ENCODE measurements at places on chromosomes 5 and 9.

DNA sequence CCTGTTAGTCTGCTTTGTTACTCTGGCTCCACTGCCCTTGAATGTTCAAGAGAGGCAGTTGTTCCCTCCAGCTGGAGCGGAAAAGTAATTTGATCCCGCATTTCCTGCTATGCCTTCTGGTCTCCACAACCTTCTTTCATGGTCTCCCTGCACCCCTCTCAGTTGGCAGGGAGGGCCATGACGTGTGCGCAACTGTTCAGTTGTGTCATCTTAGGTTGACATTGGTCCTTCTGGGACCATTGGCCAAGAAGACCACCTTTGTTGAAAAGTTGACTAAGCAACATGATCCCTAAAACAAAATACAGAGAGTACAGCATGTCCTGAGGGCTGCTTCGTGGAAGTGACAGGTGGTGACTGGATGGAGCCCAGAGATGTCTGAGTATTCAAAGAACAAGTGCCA lies 192.5 kb upstream of the TUT7 start:
- no peak for DNase-seq

DNA sequence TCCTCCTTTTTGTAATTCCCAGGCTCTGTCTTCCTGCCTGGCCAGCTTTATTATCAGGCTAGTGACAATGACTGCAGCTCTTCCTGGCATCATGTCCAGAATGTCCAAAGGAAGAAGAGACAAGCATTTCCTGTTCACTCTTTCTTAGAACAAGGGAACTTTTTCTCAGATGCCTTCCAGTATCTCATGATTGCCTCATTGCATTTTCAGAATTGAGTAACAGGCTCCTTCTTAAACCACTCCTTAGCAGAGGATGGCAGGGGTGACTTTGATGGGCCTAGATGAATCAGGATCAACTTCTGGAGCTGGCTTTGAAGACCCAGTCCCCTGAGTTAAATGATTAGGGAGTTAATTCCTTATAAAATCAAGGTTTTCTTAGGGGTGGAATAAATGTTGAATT lies 92.9 kb upstream of the RASGRF2 start:
- DNase-seq, result no peak

DNA sequence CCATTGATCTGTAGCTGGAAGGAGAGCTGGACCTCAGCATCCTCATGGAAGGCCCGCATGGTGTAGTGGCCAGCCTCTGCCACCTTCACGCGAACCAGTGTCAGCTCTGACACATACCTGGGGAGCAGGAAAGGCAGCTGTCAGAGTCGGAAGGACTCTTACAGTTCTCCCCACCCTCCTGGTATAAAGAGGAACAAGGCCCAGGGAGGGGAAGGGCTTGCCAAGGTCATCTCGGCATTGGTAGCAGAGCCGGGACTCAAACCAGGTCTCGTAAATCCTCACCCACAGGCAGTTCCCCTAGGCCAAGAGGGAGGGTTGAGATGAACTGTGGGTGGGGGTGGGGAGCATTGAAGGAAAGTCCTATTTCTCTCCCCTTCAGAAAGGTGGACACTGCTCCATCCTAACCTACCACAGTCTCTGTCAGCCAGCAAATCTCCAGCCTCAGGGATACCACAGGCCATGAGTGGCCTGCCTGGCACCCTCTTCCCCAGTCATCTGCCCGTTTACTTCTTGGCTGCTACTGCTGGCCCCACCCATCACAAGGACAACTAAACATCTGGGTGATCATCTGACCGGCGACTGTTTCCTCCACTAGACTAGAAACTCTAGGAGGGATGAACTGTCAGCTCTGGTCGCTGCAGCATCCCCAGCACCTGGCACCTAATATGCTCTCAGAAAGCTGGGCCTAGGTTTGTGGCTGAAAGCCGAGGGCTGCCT lies 23.5 kb downstream of the PDGFRB start:
- peak; percentile 24 for DNase-seq

GRCh38 chr9:113577525-113578261 lies 114.2 kb downstream of the RGS3 start:
- peak; percentile 16 for DNase-seq

DNA sequence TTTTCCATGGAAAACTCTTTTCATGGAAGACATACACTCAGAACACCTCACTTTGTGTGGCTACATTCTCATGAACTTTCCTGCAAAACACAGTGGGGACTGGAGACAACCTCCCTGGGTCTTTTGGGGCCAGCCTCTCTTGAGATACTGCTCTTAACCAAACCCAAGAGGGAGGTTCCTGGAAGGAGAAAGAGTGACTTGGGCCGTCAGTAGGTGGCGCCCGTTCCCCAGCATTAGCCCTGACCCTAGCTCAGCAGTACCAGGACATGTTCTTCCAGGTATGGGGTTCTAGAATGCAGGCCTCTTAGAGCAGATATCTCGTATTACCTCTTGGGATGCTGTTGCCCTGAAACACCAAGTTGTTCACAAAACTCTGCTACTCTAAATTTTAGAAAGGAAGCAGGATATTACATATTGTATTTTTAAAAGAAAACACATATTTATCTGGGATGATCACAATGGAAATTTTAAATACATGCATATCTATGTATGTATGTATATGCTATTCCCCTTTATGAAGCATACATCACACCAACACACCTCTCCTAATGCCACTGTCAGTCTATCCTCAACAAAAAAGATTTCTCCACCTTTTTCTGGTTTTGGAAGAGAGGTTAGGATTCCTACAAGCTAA lies 15.8 kb upstream of the GLIS3 start:
- peak; percentile 85 for DNase-seq

- DNase-seq, result no peak
Measured at GRCh38 chr9:92295240-92295790, 1.8 kb upstream of the IARS1 start.

GRCh38 chr5:143001764-143002351 lies 231.7 kb downstream of the ARHGAP26 start:
- no peak for DNase-seq

- DNase-seq, result no peak
Measured at GRCh38 chr5:43179836-43180235, 12.2 kb upstream of the NIM1K start.

DNA sequence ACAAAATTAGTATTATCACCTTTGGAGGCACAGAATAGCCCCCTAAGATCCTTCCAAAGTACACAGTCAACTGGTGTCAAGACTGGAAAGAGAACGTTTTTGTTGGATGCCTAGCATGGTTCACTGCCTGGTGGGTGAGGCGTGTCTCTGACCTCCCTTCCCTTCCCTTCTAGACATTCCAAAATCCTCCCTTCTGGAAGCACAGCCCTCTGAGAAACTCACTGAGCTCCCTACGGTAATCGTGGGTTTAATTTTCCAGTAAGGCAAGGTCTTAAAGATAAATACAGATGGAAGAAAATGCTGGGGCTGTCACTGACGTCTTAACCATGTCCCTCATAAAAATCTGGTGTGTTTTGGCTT lies 138.8 kb downstream of the LIFR start:
- no peak for DNase-seq

DNA sequence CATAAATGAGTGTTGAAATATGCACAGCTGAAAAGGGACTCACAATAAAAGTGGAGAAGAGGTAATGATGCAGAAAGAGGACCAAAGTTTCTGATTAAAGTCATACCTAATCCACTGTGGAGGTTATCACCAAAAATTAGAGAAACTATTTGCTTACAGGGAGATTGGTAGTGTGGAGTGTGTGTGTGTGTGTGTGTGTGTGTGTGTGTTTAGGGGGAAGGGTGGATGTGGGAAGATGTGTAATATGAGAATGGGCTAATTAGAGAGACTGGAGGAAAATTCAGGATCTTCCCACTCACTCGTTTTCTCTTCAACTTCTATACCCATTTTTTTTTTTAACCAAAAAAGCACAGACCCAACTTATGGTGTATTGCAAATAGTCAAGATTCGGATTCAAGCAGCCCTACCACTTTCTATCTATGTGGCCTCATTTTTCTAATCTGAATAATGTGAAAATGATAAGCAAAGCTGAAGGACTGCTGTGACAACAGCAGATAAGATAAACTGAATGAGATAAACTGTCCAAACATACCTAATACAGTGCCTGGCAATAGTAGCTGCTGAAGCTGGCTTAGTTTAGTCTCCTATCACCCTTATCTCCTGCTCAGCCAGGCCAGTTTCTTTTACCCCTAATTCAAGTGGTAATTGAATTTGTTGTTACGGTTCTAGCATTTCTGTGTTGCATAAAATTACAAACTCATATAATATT lies 501.1 kb downstream of the KDM4C start:
- DNase-seq, result no peak

DNA sequence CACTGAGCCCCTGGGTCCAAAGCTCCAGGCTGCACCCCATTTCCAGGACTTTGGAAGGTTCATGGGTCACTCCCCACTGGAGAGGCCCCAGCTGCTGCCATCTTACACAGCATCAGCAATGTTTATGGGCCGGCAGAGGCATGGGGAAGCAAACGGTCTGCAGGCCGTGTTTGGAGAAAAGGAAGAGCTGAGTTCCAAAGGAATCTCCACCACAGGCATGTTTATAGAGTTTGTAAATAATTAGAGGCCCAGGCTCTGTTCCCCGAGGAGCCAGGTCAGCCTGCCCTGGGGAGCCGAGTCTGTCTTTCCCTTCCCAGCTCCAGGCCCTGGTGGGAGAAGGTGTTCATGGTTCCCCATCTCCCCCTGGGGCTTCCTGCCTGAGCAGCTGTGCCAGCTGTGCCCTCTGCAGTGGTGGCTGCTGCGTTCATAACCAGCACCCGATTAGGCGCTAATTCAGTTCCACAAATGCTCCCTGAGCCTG lies 64.8 kb downstream of the COL27A1 start:
- DNase-seq, result no peak

DNA sequence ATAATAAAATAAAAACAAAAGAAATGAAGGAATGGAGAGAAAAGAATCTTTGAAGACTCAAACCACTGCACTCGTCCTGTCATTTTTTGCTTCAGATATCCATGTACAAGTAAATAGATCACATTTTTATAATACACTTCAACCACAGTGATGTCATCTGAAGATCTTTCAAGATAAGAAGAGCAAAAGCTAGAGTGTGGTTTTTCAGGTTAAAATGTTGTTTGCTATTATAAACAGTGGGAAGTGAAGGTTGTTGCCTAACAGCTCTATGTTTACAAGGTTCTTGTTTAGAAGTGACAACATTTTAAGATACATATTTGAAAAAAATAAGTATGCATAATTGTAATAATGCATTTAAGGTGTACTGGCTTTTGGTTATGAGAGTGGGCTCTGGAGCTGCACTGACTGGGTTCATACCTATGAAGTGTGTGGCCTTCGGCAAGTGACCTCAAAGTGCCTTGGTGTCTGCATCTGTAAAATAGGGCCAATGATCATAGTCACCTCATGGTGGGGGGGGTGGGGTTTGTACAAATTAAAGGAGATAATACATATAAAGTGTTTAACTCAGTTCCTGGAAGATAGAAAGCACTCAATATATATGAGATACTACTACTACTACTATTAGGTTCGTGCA lies 45.5 kb upstream of the IL7R start:
- DNase-seq, result no peak

DNA sequence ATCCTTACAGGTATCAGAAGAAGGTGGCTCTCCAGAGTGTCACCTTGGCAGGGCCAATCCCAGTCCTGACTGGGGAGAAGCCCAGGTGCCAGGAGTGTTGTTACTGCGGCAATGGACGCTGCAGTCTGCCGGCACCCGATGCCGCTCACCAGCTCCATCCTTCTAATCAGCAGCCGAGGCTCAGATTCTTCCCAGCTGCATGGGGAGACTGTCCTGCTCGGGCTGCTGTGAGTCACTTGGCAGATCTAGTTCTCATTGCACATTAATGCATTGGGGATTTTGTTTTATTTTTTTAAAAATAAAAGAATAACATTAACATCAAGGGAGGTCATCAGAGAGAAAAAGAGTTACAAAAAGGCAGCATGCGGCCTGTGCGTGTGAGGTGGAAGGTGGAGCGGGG lies 115.8 kb downstream of the MTX3 start:
- no peak for DNase-seq

DNA sequence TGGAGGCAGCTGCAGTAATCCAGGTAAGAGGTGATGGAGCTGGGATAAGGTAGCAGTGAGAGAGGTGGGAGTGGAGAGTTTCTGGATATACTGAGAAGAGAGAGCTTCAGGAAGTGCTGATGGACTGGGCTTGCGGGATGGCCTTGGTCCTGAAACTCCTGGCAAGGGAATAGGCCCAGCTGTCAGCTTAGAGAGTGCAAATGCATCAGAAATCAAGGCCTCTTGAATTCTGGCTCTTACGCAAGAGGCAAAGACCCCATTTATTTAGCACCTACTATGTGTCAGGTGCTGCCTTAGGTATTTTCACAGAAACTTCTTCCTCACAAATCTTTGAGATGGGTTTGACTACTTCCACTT lies 227.2 kb upstream of the MAP3K1 start:
- DNase-seq, result no peak

GRCh38 chr5:67059744-67060490 lies 136.7 kb downstream of the CD180 start:
- no peak for DNase-seq

DNA sequence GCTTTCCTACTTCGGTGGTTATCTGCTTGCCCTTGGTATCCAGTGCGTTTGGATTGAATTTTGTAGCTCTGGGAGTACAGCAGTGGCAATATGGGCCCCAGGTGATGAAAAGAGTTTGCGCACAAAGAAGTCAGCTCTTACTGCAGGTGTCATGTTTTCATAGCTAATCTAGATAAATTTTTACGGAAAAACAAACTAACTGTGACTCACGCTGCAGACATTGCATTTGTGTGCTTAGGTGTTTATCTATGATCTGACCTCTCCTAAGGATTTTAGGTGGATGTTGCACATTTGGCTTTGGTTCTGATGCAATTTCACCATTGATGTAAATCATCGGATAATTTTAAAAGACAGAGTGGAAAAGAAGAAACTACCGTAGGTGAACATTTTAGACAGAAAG lies 92.1 kb downstream of the VCAN start:
- no peak for DNase-seq

GRCh38 chr9:135248111-135248510 lies 160.6 kb downstream of the OLFM1 start:
- DNase-seq, result no peak

DNA sequence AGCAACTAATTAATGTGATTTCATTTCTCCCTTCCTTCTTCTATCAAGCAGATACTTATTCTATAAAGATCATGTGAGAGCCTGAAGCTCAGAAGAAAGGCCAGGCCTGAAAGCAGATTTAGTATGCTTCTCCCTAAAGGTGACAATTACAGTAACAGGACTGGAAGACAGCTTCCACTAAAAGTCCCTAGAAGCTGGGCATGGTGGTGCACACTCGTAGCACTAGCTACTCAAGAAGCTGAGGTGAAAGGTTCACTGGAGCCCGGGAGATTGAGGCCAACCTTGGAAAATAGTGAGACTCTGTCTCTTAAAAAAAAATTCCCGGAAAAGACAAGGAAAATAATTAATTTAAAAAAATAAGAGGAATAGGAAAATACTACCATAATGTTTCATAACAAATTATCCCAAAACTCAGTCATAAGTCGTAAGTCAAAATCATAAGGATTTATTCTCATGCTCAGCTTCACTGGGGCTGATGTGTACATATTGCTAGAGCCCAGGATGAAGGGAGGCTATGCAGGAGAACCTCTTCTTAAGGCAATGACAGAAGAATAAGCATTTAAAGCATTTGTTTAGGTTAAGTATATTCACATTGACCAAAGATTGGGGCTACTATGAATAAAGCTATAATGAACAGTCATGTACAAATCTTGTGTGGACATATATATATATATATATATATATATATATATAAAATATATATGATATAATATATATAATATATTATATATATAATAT lies 210.8 kb upstream of the SMARCA2 start:
- DNase-seq, result no peak

GRCh38 chr5:94374336-94374735 lies 244.1 kb downstream of the KIAA0825 start:
- DNase-seq, result no peak

Data from pancreas (tissue), 10 donors.